ENCODE measurements at places on chromosomes 6 and 20.

DNA sequence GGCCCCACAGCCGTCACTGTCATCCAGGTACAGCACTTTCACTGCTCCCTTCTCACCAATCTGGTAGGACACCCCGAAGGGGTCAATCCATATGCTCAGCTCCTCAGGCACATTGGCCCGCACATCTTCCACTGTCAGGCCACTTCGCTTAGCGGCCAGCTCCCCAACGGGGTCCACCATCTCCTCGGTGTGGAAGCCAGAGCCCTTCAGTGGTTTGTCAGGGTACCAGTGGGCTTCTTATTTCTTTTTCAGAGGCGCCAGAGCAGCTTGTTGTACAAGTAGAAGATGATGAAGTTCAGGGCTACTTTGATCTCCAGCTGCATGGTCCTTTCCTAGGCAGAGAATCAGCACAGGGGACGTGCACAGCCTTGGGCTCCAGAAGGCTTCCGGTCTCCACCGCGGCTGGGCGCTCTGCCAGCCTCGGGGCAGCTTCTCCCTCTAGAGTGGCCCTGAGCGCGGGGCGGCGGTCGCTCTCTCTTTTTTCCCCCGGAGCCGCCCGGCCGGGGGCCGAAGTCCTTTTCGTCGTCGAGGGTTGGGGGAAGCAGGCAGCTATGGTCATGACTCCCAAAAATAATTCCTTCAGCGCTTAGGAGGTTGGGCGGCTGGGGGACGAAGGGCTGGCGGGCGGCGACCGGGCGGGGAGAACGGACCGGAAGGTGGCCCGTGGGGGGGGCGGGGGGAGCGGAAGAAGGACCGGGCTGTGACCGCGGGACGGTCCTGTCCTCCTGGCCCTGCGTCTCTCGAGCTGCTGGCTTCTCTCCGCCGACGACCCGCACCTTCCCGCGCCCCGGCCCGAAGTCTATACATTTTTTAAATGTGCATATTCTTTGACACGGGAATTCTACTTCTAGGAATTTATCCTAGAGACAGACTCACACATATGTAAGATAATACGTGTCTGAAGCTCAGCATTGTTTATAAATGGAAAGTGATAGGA is 6.5 kb upstream of the ZSCAN9 start:
- peak; percentile 82 for DNase-seq

GRCh38 chr6:48626421-48626820 is 515.4 kb upstream of the PTCHD4 start:
- DNase-seq, result no peak

DNA sequence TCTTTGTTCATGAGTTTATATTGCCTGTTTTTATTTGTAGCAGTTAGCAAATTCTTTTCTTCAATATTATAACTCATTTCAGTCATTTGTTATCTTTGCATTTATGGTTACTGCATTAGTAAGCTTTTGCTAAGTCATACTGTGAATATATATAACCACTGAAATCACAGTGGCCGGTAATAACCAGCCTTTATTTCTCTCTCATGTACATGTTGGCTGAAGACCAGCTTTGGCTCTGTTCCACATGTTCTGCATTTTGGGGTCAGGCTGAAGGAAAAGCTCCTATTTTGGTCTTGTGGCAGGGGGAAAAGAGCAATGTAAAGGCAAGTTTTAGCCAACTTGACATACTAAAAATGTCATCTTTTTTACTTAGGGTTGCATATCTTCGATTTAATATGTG is 276.3 kb downstream of the BCKDHB start:
- DNase-seq, result peak; percentile 85

- DNase-seq, result peak; percentile 52
Measured at GRCh38 chr6:7042056-7042653, 65.6 kb upstream of the RREB1 start.

GRCh38 chr6:141212296-141212695 is 920.4 kb upstream of the GJE1 start:
- no peak for DNase-seq

DNA sequence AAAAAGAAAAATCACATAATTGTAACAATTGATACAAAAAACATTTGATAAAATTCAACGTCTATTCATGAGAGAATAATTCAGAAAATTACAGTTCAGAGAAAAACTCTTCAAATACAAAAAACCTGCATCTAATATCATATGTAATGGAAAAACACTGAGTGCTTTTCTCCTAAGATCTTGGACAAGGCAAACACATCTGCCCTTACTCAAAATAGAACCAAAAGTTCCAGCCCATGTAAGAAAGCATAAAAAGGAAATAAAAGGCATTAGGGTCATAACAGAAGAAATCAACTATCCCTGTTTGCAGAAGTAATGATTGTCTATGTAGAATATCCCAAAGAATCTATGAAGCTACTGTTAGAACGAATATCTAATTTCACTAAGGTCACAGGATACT is 721.4 kb downstream of the RFPL4B start:
- peak; percentile 95 for DNase-seq

DNA sequence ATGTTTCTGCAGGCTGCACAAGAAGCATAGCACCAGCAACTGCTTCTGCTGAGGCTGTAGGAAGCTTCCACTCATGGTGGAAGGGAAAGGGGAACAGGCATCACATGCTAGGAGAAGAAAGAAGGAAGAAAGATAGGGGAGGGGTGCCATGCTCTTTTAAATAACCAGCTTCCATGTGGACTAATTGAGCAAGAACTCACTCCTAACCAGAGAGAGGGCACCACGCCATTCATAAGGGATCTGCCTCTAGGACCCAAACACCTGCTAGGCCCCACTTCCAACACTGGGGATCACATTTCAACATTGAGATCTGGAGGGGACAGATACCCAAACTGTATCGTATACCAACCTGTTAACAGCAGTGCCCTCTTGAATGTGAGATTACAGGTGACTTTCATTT is 46.9 kb upstream of the ARMC2 start:
- peak; percentile 71 for DNase-seq

DNA sequence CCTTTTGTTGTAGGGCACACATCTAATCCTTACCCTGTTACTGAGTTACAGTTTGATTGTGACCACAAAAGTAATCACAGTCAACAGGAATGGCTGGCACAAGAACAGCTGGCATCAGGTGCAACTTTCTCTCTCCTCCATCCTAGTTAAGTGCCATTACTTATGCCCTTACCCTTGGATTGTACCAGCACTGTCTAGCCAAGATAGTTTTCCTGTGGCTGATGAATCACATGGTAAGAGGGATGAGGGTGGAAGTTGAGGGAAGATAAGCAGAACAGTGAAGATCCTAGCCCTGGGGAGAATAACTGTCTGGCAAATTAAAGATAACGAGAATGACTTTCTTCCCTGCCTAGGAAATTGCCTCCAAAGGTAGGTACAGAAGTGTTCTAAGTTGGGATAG is 42.0 kb downstream of the RNF217 start:
- DNase-seq, result no peak

GRCh38 chr6:139569566-139569965 is 195.1 kb upstream of the CITED2 start:
- no peak for DNase-seq

GRCh38 chr6:41429506-41430504 is 94.4 kb downstream of the NCR2 start:
- no peak for DNase-seq

GRCh38 chr6:15996030-15996429 is 132.9 kb upstream of the MYLIP start:
- DNase-seq, result no peak

GRCh38 chr6:29647927-29648642 is 8.8 kb upstream of the MOG start:
- DNase-seq, result no peak

DNA sequence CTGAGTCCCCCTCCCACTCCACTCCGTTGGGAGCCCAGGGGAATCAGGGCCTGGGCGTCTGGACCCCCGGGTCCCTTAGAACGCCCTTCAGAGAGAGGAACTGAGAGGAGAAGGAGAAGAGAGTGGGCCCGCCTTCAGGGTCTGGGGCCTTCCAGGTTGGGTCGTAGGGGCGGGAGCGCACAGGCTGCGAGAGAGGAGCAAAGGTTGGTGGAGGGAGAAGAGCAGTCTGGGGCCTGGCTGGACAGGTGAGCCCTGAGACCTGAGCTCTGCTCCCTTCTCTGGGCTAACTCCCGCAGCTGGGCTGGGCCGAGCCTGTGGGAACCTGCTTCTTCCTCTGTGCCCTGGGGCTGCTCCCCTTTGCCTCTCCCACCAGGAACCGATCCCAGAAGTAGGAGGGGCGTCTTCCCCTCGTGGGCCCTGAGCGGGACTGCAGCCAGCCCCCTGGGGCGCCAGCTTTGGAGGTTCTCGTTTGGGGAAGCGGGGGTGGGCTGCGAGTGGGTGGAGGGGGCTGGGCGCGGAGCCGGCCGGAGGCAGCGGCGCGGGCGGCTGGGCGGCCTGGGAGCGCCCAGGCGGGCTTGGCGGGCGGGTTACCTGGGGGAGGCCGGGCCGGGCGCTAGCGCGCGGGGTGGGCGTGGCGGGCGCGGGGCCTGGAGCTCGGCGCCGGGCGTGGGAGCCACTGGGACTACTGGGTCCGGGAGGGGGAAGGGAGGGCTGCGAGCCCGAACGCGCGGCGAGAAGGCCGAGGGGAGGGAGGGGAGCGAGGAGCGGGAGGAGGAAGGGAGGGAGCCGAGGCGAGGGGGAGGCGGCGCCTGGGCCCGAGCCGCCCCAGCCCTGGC is at the start of gene DDR1:
Gene DDR1, plus strand, starts transcription at position 835 of the 836 bp plus-strand sequence. CDS start 4,211 bp downstream, outside the sequence.
- DNase-seq, result peak; percentile 94

DNA sequence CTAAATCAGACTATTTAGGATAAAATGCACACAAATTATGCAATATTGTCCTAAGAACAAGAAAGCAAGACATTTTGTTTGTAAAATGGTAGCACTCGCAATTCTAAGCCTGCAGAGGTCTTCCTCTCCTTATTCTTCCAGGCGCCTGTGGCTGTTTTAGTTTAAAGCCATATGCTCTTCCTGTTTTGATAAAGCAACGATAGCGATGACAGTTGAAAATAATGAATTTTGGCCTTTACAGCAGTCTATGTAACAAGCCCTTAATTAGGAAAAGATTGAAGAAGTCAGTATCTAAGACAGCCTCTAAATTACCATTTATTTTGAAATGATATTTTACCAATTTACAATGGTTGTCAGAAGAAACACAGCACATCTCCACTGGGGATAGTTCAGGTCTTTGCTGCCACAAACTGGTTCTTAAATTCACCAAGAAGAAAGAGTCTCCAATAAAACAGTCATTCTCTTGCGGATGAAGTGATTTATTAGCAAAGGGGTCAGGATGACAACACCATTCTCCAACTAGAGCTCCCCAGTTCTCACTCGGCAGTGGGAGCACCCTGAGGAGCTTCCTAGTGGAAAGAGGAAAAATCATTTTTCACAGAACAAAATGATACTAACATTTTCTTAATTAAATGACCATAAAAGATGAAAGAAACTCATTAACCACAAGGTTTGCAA is 21.4 kb downstream of the UBE3D start:
- no peak for DNase-seq

- peak; percentile 65 for DNase-seq
Measured at GRCh38 chr20:50270569-50270968, 79.9 kb downstream of the CEBPB start.

GRCh38 chr20:9999645-10000044 is 35.1 kb upstream of the ANKEF1 start:
- DNase-seq, result peak; percentile 52

GRCh38 chr20:46562373-46563169 is 12.1 kb upstream of the OCSTAMP start:
- DNase-seq, result peak; percentile 94

- DNase-seq, result no peak
Measured at GRCh38 chr20:24013953-24014352, 25.4 kb upstream of the GGTLC1 start.

DNA sequence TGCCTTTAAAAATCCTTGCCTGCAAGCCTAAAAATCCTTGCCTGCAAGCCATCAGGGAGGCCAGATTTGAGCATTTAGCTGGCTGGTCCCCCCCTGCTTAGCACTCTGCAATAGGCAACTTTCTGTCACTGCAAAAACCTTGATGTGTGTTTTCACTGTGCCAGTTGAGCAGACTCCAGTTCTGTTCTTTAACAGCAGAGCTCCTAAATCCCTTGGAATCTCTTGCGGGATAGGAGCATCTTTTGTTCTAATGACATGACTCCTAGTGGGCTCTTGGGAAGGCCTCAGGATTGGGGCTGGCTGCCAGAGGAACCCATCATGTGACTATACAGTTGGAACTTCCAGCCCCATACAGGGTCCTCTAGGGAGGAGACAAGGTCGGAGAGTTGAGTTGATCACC is 50.4 kb downstream of the FAM184A start:
- no peak for DNase-seq

- no peak for DNase-seq
Measured at GRCh38 chr6:42136508-42137193, 5.8 kb downstream of the C6orf132 start.

- no peak for DNase-seq
Measured at GRCh38 chr6:149815788-149816187, 48.4 kb downstream of the LRP11 start.

- DNase-seq, result no peak
Measured at GRCh38 chr6:170221052-170221752, 69.7 kb downstream of the DLL1 start.
